ENCODE measurements at places on chromosomes 1 and 21.

DNA sequence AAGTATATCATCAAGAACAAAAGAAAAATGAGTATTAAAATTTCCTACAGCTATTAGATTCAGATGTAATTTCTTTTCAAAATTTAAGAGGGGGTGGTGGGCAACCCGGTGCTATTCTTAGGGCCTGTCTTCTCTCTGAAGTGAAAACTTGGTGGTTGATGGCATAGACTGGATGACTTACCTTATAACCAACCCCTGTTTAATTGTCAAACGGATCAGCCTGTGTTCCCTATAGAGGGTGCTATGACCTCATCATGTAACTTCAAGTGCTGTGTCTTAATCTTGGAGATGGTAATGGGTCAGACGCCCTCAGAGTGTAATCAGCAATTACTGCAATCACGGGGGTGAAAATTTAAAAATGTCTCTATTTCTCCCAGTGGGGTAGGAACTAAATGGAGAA is 176.2 kb downstream of the PCP4 start:
- no peak for DNase-seq

DNA sequence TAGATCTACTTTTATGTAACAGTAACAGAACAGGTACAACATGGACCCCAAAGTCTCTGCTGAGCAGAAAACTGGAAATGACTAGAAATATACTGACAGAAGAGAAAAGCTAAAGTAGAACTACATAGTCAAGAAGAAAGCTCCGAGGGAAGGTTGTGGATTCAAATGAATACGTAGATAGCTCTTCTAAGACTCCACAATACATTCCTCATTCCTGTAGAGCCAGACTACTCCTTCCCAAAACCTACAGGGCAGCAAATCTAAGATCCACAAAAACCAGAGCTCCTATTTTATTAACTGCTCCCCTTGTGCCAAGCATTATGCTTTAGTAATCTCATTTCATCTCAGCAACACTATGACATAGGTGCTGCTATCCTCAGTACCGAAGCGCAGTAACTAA is 35.2 kb downstream of the ARID4B start:
- no peak for DNase-seq

DNA sequence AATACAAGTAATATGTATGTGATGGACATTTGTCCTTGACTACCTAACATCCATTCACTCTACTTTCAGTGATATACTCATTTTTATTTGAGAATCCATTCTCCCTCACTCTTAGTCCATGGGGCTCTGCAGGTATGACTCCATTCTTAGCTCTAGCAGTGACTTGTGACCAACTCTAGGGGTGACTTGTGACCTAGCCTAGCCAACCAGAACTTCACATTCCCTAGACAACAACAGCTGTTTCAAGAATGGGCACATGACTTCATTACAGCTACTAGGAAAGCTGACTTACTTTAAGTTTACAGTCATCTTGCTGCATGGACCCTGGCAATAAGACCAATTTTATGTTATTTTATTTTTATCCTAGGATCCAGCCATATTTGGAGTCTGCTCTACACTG is 23.6 kb upstream of the DDX59 start:
- DNase-seq, result no peak

DNA sequence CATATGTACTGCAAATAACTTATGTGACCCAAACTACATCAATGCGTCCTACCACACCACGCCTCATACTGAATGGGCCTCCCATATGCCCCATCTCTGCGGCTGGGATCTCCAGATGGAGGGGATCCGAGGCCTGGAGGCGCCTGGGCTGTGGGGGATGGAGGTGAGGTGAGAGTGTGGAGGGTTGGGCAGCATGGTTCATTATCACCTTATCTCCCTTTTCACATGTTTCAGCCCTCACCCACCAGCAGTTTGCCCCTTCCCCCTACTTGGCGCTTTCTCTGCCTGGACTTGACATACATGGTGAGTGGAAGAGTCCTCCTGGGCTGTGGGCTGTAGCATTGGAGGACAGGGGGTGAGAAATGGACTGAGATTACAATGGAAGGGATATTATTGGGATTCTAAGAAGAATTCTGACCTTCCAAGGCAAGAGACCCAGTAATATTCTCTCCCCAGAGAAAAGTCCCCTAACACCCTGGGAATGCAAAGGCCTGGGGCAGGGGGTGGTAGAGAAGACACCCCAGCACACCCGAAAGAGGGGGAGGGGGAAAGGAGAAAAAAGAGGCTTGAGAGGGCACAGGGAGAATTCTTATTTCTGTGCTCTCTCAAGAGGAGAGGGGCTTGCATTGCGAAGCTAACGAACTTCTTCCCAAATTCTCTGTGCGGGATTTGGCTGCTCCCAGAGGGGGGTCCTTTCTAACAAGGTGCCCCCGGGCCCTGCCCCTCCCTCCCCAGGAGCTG is 61.4 kb downstream of the MEF2D start:
- no peak for DNase-seq

- DNase-seq, result no peak
These were observed 37.2 kb upstream of the SIM2 start for GRCh38 chr21:36661511-36662309.

GRCh38 chr1:54548389-54549044 is 489 bp downstream of the ACOT11 start:
- no peak for DNase-seq

GRCh38 chr1:99675994-99676393 is 30.1 kb downstream of the PALMD start:
- DNase-seq, result no peak

GRCh38 chr1:235079443-235080296 is 49.0 kb downstream of the TOMM20 start:
- DNase-seq, result peak; percentile 50

GRCh38 chr1:36109041-36109679 is 15.9 kb downstream of the COL8A2 start:
- peak; percentile 38 for DNase-seq

GRCh38 chr1:19925342-19926070 is 2.1 kb upstream of the PLA2G2E start:
- DNase-seq, result no peak

GRCh38 chr1:56927986-56928385 is 37.8 kb downstream of the C8B start:
- DNase-seq, result no peak

DNA sequence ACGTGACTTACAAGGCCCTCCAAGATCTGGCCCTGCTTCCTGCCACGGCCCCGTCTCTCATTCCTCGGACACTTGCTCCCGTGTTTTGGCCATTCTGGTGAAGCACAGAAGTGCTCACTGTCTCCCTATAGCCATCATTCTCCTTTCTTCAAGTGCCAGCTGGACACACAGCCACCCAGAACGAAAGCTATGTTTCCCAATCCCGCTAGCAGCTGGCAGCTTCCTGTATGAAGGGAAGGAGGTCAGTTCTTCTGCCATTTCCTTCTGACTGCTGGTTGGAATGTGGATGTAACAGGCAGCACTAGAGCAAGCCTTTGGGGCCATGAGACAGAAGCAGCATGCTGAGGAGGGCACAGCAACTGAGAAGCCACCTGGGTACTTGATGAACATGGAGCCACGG is 82.8 kb downstream of the TGFBR3 start:
- no peak for DNase-seq

DNA sequence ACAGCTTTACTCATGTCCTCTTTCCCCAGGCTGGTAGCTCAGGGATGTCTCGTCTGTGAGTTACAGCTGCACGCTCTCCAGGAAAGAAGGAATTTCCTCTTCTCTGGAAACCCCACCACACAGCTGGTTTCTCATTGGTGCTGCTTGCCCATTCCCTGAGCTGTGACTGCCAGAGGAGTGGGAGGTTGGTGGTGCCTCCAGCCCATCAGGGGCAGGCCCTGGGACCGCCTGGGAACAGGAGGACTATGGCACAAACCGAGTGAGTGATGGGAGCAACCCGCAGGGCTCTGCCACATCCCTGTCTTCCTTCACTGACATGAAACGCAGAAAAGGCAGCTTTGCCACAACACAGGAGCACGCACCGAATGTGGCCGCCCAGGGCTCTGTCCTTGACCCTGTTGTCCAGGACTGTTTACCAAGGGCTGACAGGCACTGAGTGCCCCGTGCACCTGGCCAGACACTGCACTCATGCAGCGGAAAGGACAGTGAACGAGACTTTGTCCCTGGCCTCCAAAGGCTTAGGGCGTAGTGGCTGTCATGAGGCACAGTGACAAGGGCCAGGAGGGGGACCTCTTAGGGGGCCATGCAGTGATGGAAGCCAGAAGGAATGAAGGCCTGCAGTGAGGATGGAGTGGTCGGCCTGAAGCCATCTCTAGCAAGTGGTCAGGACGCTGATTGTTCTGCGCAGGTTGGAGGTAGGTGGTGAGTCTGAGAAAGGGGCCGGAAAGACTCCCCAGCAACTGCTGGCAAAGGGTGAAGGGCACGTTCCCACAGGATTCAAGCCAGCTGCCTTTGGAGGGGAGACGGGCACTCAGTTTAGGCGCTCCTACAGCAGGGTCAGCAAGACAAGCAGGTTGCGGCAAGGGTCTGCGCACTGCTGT is 1.7 kb upstream of the CCNL2 start:
- DNase-seq, result no peak

- no peak for DNase-seq
These were observed 46.9 kb upstream of the TMEM125 start for GRCh38 chr1:43222879-43223278.

- DNase-seq, result peak; percentile 11
These were observed 56.2 kb downstream of the FCRL5 start for GRCh38 chr1:157496121-157496526.

DNA sequence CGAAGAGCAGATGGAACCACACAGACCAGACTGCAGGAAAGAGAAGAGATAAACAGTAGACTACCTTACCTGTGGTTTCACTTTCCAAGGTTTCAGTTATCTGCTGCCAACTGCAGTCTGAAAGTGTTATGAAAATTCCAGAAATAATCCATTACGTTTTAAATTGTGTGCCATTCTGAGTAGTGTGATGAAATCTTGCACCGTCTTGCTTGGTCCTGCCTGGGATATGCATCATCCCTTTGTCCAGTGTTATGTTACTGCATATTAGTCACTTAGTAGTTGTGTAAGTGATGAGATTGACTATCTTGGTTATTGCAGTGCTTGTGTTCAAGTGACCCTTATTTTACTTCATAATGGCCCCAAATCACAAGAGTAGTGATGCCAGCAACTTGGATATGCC is 33.9 kb downstream of the DNAJC6 start:
- no peak for DNase-seq

GRCh38 chr1:3393024-3393986 is 61.2 kb upstream of the ARHGEF16 start:
- DNase-seq, result no peak

DNA sequence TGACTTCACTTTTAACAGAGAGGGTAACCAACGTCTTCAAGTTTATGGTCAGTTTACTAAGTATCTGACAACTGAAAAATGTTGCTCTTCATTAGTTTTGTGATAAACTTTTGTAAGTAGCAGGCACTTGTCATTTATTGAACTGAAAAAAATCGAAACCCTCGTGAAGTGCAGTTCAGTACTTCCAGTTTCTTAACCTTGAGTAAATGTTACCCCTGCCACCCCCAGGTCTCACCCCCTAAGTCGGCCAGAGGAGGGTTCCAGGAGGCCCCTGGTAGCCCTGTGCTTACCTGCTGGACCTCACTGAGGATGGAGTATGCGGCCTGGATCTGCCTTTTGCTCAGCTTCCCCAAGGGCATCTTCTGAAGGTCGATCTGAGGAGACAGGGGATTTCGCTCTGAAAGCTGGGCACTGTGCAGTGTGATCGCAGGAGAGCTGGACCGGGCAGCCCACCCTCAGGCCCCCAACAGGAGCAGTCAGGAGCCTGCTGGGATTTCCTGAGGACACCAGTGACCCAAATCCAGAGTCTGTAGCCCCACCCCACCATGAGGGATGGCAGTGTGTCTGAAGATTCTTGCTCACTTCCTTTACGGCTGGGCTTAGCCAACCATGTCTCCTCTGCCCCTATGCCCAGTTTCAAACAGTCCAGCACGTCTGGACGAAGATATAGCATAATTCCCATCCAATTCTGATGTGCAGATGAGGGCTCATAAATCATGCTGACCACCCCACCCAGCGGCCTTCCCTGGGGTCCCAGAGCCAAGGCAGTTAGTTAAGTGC is 37.6 kb downstream of the PARP1 start:
- DNase-seq, result no peak

GRCh38 chr1:40059338-40059959 is 18.9 kb downstream of the CAP1 start:
- no peak for DNase-seq

DNA sequence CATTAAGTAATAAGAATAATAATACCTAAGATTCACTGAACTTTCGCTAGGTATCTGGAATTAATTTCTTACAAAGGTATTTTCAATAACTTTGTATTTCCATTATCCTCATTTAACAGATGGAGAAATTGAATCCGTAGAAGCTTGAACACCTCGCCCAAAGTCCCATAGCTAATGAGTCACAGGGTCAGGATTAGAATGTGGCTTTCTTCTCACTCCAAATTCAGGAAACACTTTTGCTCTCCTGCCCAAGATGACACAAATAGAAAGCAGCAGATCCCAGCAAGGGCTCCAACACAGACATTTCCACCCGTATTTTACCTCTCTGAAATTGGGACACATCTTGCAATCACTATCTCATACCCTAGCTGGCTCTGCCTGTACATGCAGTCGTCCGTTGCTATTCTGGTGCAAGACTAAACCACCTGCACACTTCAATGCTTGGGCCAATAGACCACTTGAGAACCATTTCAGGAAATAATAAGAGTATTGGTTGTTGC is 125.9 kb upstream of the GREM2 start:
- no peak for DNase-seq

GRCh38 chr1:240309769-240310168 is 218.1 kb downstream of the FMN2 start:
- no peak for DNase-seq

DNA sequence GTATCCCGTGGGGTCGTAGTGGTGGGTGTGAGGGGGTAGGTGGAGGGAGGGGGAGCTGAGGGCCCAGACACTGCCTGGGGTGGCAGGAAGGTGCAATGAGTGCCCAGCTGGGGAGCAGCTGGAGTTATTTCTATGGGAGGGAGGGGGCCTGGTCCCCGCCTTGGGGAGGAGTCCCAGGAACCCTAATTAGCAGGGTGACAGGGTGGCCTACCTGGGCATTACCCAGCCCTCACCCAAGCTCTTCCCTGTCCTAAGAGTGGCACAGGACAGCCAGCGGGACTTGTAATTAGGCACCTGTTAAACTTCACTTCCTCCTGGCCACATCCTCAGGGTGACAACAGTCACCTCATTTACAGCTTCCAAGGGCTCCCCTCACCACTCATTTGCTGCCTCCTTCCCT is at the start of gene VSIG8:
TSS of gene VSIG8 (minus strand) at position 101 of the 400 bp plus-strand sequence. CDS start 136 bp downstream, outside the sequence.
- DNase-seq, result no peak

- no peak for DNase-seq
These were observed 281.7 kb upstream of the CXADR start for GRCh38 chr21:17231124-17231523.

DNA sequence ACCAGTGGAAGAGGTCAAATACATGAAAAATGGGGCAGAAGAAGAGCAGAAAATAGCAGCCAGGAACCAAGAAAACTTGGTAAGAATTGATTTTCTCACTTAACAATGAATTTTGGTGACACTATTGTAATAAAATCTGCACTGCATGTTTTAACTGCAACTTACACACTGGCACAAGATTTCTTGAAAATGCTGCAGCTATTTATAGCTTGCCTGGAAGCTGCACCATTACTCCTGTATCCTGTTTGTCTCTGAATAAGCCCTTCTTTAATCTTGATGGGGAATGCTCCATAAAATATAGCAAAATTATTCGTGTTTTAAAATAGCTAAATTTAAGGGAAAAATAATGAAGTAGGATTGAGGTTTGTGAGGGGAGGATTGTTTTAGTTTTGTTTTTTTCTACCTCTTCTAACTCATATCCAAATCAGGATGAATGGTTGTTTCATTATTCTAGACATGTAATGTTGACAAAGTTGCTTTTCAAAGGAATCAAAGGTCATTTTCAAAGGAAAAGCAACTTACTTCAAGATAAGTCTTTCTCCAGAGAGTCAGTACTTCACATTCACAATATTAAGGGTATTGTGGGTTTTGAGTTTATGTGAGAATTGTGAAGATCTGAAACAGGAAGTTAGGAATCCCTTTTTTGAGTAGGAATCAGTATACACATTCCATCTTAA is 120.9 kb downstream of the C1orf21 start:
- no peak for DNase-seq

All from activated CD4-positive, alpha-beta T cell treated with anti-CD3 and anti-CD28 coated beads, Interleukin-2, amount 50 U/mL, for 48 hours (primary cell).